Fibroblast of skin of right biceps (primary cell): ENCODE measurements at places on chromosomes 12 and 14.

- peak; percentile 25 for DNase-seq
These were observed 86.0 kb downstream of the FAR2 start for GRCh38 chr12:29234965-29235626.

DNA sequence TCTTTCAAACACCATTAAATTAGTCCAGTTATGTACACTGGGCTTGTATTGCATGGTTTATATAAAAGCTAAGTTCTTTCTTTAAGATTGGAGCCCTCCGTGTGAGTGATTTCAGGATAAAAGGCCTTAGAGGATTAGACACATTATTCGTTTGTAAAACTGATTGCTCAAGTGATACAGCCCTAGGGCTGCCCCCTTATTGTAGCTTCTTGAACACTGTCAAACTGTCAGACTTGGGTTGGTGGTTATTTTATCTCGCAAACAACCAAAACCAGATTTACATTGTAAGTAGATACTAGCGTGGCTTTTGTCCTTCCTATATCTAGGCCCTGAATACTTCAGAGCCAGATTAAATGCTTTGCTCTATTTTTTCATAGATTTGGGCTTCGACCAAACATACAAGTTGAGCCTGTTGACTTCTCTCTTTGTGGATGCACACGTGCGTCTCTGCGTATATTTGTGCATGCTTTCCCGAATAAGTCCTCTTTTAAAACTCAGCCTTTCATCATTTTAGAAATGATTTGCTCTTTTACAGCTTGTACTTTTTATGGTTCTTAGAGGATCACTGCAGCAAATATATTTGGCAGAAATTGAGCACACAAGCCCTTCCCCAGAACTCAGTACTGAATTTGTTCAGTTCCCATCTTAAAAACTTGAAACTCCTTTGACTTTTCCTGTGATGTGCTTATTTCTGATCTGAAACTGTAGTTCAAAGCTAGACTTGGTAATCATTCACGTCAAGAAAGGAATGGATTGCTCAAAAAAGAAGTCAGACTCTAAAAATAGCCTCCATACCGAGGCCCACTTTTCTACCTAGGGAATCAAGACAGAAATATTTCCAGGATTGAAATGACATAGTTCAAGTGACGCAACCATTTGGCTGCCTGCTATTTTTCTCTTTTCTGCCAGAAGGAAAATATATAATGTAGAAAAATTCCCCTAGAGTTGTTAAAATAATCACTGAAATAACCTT is 129.5 kb downstream of the ETV6 start:
- peak; percentile 85 for DNase-seq

DNA sequence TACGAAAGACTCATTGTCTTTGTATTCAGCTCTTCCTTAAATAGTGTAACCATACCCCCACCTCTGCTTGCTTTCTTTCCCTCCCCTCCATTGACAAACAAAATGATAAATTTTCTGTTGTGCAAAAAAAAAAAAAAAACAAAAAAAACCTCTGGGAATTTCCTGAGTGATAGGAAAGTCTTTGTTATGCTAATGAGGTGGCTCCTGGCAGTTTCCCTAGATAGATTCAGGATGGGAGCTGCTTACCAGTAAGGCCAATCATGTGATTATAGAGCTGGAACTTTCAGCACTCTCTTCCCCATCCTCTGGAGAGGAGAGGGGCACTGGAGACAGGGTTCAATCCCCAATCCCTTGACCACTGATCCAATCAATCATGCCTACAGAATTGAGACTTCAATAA is 120.5 kb downstream of the NUAK1 start:
- DNase-seq, result no peak

GRCh38 chr12:27332714-27333402 is at the start of gene BMAL2:
Gene BMAL2, plus strand, starts transcription at chr12:27332836. Its CDS starts 237 bp downstream, at chr12:27333073.
- DNase-seq, result peak; percentile 51

DNA sequence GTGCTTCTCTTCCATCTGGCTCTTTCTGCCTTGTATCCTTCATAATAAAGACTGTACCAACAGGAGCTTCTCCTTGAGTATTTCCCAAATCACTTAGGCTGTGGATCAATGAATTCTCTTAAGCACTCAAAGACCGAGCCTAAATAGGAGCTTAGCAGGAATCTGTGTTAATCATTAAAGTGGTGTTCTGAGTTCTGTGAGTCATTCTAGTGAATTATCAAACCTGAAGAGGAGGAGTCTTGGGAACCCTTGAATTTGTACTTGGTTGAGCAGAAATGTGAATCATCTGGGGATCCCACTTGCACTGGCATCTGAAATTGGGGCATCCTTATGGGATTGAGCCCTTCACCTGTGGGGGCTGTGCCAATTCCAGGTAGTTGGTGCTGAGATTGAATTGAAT is 946.2 kb downstream of the BCL11B start:
- no peak for DNase-seq

DNA sequence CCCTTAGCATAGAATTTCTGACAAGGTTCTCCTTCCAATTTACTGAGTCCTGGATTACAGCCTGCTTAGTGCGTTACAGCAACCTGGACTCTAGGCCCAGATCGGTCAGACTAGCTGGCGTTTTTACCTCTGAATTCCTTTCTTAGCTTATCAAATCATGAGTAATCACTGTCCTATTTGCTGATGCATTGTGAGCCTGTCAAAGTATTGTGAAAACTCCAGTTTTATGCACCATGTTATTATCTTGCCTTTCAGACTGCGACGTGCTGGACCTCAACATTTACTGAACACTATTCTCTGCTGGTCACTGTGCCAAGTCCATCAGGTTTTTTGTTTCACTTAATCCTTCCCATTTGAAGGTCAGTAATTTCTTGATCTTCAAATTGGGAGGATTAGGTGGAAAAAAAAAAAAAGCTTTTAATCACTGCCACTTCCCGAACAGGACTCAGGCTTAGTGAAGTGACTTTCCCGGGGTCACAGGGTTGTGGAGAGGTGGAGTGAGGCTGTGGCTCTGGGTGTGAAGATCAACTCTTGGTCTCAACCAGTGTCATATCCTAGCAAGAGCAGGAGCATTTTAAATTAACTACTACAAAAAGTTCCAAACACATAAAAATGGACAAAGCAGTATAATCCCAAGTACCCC is 31.2 kb downstream of the FBXO21 start:
- no peak for DNase-seq

DNA sequence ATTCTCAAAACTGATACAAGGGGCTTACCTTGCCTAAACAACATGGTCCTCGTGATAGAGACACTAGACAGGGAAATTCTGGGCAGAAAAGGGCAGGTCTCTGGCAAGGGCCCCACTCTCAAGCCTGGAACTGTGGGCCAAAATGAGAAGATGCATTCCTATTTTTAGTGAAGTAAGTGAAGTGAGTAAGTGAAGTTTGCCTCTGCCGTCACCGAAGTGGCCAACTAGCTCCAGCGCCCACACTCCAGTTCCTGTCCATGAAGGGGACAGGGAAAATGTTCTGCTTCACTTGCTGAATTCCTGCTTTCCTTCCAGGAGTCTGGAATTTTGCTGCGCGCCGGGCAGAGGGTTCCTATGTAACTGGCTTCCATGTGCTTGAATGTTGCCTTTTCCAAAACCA is 1035.6 kb upstream of the TMEM132C start:
- no peak for DNase-seq

DNA sequence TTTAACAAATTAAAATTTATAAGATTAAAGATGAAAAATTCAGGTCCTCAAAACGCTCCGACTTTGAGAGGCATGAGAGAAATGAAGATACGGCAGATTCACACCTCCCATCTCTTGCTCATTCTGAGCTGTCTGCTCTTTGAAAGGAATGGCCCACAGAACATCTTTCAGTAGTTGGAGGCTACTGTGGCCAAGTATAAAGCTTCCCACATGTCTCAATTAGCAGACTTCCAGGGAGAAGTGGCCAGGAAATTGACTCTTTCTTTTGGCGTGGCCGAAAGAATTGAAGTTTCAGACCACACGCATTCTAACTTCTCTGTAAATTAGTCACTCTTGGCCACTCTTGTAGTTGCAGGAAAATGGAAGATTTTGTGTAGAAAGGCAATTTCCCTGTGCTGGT is 129.2 kb downstream of the DIP2B start:
- peak; percentile 69 for DNase-seq

GRCh38 chr12:4375449-4375848 is 4.1 kb downstream of the FGF23 start:
- no peak for DNase-seq

DNA sequence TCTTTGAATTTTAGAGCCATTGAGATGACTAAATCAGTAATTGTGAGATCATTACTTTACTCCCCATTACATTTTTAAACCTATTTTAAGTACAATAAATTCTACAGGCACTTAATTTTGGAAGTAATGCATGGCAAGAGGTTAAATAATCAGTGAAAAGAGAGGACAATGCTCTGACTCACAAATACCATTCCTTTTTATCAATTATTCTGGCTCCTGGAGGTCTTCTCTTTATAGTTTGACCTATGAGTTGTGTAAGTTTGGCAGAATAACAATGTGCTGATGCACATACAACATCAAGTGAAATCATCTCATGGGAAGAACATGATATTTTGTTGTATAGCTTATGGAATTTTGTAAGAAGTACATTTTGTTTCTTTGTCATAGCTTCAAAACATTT is 166.7 kb downstream of the TMTC3 start:
- peak; percentile 98 for DNase-seq

DNA sequence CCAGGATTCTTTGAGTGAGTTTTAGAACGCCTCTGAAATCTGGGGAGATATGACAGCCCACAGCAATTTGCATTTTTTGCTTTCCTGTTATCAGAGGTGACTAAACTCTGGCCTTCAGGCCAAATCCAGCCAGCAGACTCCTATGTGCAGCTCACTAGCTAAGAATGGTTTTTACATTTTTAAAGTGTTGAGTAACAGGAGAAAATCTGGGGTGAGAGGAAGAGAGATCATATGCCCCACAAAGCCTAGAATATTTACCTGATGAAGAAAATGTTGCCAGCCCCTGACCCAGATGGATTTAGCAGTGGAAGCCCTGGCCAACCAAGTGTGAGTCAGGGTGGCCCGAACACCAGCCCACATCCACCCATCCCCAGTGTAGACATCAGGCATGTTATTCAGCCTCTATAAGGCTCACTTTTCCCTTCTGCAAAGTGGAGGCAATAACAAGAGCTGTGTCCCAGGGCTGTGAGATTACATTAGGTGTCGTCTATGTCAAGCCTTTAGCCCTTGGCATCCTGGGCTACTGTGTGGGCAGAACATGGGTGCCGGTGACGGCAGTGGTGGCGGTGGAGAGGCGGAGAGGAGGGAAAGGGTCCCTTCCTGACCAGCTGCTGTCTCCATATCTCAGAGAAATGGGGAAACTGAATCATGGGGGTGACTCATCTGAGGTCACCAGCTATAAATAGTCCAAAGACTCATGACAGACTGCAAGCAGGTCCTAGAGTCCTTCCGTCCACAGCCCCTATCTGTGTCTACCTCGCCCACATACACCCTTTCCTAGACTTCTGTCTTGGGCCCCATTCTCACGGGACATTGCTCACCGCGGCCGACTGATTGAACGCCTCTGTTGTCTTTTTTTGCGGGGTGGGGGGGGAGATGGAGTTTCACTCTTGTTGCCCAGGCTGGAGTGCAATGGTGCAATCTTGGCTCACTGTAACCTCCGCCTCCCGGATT is 32.6 kb upstream of the CD9 start:
- DNase-seq, result peak; percentile 96

GRCh38 chr12:10590966-10591365 is 22.4 kb downstream of the MAGOHB start:
- peak; percentile 22 for DNase-seq

GRCh38 chr14:105857220-105857825 is 330.9 kb downstream of the TMEM121 start:
- no peak for DNase-seq

DNA sequence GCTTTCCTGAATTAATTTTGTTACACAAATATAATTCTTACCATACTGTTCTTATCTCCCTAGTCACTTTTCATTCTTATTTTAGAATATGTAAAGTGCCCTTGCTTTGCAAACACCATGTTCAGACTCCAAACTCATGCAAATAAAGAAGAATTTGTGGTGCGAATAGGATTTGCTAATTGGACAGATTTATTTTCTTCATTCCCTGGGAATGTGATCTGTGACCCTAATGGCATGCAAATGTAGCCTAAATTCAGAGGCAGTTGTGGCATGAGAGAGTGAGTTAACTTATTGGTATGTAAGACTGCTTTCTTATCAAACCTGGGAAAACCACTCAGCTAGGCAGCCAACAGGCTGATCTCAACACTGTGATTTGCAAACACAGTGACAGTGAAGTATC is 10.0 kb downstream of the CAPZA3 start:
- peak; percentile 95 for DNase-seq

GRCh38 chr12:6262623-6263022 is 47.9 kb upstream of the PLEKHG6 start:
- no peak for DNase-seq

DNA sequence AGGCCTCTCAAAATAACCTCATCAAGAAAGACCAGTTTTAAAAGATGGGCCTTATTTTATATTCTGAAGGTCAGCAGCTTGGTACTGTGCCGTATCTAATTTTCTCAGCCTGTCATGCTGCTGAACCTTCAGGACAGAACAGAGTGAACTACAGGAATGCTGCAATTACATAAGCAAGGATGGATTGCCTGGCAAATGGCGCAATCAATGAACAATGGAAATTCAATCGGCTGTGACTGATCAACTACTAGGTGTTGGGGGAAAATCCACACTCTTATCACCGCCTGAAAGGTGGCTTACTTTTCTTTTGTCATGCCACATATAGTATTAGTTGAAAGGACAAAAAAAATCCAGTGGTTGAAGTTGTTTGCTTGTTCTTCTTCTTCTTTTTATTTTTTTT is 8.5 kb downstream of the ACSS3 start:
- DNase-seq, result no peak

GRCh38 chr12:116613256-116613655 is 54.1 kb downstream of the MAP1LC3B2 start:
- no peak for DNase-seq

DNA sequence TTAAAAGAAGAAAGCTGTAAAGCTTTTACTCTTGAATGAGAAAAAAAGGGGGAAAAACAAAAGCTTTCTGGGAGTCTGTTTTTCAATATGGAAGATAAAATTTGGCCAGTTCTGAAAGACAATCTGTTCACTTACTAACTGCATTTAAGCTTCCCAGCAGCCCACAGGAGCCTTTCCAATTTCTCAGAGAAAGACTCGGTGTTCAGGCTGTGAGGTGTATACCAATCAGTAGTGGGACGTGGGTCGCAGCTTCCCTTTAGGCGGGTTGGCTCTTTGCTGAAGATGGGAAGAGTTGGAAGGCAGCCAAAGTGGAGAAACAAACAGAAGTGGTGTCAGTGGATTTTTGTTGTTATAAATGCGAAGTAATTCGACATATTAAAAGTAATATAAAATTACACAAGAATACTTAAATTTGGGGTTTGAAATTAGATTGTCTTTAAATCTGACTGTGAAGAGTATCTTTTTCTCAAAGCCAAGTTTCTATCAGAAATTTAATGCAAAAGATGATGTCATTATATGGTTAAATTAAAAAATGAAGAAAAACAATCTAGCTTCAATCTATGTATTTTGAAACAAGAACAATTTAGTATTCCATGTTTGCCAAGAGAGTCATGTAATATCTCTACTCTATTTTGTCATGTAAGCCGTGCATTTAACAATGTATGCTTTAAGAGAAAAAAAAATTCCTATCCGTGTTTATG is 590.2 kb upstream of the ATXN7L3B start:
- DNase-seq, result no peak

GRCh38 chr12:65673732-65674131 is 150.6 kb upstream of the HMGA2 start:
- DNase-seq, result peak; percentile 38
